ENCODE measurements at places on chromosomes 2 and 18.

GRCh38 chr18:7726522-7726921, 159.4 kb downstream of the PTPRM start:
- DNase-seq: no peak

DNA sequence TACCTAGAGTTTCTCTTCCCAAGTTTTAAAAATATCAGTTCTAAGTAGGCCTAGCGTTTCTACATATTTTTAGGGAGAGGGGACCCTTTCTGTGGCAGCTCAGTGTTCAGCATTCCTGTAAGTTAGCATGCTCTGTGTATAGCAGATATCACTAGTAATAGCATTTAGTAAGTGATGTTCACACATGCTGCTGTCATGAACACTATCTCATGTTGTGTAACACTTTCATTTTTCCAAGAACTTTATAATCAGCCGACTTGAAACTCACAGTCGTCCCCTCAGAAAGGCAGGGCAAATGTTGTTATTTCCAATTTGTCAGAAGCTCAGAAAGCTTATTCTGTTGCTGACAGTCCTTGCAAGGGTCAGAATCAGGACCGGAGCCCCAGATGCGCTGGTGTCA, 267.7 kb downstream of the ALPK2 start:
- no peak for DNase-seq

- no peak for DNase-seq
Measured at GRCh38 chr2:128307595-128307994, 11.1 kb downstream of the HS6ST1 start.

- no peak for DNase-seq
Measured at GRCh38 chr2:138223319-138223718, 259.0 kb downstream of the HNMT start.

- no peak for DNase-seq
Measured at GRCh38 chr2:239278361-239278760, 122.5 kb downstream of the HDAC4 start.

DNA sequence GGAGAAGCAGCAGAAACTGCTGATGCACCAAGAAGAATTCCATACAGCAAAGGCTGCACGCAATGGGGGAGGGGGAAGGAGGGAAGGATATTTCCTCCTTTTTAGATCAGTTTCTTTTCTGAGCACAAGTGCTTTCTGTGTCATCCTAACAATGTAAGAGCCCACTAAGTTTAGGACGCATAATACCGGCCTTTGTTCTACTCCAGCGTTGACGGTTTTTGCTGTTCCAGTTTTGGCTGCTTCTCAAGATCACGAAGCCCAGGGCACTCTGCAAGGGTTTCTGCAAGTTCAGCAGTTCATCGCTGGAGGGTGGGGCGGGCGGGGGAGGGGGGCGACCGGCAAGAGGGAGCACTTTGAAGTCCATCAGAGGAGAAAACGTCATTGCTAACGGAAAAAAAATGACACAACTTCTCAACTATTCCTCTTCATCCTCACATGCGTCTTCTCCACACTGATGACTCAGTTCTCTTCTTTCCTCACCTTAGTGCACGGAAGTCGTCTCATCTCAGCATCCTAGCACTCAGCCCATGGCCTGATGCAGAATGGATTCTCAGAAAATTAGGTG, 8.7 kb downstream of the FAM178B start:
- DNase-seq: peak; percentile 20

- no peak for DNase-seq
Measured at GRCh38 chr18:24130494-24130893, 8.4 kb upstream of the CABYR start.

DNA sequence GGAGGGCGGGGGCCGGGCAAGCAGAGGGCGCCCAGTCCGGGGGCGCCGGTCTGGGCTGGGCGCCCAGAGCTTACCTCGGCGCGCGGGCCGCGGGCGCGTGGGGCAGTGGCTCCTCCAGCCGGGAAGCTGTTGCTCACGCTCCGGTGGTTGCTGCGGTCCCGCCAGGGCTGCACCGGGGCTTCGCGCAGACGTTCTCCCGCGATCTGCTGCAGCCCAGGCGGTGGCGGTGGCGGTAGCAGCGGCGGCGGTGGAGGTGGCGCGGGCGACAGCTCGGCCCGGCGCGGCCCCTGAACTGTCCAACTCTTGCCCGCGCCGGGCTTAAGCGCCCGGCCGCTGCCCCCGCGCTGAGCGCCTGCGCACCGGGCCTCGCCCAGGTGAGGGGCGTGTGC, 391 bp downstream of the ZNF385B start:
- DNase-seq: peak; percentile 4

DNA sequence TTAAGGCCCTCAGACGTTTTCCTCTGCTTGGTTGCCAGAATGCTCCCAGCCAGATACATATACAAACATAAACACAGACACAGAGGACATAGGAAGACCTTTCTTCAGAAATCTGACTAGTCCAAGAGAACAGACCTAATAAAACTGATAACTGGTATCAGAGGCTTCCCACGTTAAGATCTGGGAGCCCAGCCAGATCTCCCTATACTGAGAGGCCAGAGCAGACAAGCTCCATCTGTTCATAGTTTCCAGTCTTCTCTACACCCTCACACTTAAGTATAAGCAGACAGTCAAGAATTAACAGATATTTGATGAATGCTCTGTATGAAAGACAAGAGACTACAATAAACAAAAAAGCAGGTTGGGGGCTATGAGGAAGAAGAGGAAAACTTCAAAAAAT, 240.5 kb upstream of the CHAC2 start:
- no peak for DNase-seq

DNA sequence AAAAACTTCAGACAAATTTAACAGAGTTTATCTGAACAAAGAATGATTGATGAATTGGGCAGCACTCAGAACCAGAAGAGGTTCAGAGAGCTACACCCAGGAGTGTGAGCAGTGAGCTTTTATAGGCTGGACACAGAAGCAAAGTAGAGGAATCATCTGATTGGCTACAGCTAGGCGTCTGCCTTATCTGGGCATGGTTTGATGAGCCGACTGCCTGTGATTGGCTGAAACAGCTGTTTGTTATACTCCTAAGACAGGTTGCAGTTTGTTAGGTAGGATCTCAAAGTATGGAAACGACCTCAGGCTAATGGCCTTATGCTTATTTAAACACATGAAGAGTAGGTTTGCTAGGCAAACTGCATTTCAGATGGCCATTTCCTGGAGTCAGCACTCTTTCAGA, 188.9 kb downstream of the MYO1B start:
- DNase-seq: no peak

GRCh38 chr2:52340171-52340570, 1308.2 kb upstream of the NRXN1 start:
- DNase-seq: no peak

DNA sequence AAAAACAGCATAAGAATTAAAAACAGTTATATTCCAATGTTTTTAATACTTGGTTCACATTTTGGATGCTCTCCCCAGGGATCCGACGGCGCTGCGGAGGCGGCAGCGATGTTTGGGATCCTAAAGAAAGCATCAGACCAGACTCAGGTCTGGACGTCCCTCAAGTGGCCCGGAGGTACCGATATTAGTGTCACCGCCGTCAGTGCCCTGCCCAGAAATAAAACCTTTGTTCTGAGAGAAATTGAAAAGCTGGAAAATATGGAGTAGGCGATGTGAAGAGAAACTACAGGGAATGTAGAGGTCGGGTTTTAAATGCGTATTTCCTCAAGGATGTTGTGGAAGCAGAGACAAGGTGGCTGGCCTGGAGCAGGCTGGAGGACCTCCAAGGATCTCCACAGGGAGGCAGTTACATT, 683 bp upstream of the TBC1D8 start:
- DNase-seq: no peak

DNA sequence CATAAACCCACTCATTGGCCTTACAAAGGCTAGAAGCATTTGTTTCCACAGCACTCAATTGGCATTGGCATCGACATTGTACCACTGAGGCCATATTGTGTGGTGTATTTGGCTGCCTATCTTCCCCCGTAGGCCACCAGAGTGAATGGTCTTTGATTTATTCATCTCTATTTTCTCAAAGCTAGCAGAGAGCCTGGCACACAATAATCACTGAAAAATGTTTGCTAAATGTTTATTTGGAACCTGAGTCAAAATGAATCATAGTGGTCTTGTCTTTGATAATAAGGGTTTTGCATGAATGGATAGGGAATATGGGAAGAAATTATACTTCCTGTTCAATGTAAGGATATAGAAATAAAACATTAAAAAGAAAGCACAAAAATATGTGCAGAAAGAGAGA, 107.3 kb upstream of the SLC8A1 start:
- DNase-seq: no peak

- no peak for DNase-seq
Measured at GRCh38 chr2:211157211-211157610, 600.8 kb downstream of the CPS1 start.

DNA sequence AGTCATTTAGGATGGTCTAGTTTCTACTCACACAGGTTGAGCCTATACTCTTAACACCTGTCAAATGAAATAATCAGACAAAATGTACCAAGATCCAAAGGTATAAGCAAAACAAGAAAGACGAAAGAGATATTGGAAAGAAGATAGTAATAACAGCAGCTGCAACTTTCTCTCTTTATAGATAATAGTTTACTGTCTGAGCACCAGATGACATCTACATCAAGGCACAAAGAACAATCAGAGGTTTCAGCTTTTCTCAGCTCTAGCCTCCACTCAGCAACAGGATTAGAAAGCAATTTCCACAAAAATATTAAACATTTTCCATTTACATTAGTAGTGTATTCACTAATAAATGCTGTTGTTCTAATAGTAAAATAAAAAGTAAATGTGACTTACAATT, 66.3 kb downstream of the RTTN start:
- DNase-seq: no peak

- no peak for DNase-seq
Measured at GRCh38 chr18:59553273-59553870, 143.9 kb downstream of the CCBE1 start.

DNA sequence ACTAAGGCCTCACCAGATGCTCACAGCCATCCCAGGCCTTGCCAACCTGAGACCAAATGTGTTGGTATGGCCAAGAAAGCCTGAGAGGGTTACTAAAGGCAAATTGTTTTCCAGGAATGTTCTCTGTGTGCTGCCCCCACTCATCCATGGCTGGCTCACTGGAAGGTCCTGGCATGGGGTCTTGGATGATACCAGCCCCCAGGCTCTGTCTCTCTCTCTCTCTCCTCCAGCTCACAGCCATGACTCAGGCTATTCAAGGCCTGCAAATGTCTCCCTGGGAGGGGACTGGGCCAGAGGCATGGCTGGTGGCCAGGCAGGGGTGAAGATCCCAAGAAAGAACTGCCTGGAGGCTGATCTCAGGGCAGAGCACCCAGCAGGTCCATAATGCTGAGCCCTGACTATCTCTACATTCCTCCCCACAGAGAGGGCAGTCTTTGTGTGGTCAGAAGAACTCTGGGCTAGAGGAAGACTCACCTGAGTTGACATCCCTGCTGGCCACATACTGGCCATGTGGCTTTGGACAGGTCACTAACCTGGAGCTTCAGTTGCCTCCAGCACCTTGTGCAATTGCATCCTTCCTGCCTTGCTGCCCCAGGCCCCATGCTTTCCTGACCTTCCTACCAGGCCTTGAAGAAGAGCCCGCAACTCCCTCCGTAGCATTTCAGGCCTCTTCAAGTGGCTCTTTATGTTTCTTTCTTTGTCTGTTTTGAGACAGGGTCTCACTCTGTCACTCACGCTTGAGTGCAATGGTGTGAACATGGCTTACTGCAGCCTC, 150.4 kb downstream of the ZFP36L2 start:
- peak; percentile 96 for DNase-seq

- DNase-seq: peak; percentile 54
Measured at GRCh38 chr2:241844066-241844728, 14.5 kb downstream of the PDCD1 start.

DNA sequence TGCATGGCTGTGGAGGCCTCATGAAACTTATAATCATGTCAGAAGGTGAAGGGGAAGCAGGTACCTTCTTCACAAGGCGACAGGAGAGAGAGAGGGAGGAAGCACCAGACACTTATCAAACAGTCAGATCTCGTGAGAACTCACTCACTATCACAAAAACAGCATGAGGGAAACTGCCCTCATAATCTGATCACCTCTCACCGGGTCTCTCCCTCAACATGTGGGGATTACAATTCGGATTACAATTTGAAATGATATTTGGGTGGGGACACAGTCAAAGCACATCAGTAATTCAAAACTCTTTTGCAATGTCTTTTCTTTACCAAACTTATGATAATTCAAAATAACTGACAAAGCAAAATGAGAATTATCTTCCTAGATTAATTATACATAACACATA, 8.5 kb upstream of the CCDC68 start:
- no peak for DNase-seq

Measured in fibroblast of skin of scalp (primary cell).